ENCODE measurements at places on chromosomes 6 and 20.

DNA sequence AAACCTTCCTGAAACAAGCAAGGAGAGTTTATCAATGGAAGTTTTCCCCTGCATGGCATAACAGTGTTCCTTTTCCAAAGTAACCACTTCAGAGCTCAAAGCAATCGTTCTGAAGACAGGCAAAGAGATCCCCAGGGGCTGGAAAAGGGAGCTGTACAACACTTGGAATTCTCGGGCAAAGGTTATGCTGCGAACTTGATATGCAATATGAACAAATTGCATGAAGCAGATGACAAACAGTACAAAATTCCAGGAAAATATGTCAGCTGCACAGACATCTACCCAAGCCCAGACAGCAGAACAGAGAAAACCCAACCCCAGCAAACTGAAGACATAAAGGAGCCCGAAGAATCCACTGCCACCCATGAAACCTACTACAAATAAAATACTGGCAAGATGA is 18.4 kb downstream of the POPDC3 start:
- no peak for DNase-seq

- no peak for DNase-seq
These were observed 47.6 kb downstream of the HTR1B start for GRCh38 chr6:77415706-77416105.

DNA sequence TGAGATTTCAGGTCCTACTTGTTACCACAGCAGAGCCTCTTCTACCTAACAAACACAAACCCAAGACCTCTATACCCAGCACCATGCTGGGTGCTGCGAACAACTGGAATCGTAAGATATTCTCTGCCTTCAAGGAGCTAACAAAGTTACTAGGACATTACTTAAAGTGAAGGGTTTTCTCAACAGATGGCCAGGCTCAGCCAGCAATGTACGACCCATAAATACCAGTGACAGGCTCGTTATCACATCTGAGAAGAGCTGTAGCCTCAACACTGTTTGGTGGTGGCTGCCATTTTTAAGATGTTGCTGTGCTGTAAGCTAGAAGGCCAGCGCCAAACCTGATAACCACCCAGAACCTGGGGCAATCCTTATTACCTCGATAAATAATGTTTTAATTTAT is 406.5 kb downstream of the KIF16B start:
- DNase-seq, result no peak

DNA sequence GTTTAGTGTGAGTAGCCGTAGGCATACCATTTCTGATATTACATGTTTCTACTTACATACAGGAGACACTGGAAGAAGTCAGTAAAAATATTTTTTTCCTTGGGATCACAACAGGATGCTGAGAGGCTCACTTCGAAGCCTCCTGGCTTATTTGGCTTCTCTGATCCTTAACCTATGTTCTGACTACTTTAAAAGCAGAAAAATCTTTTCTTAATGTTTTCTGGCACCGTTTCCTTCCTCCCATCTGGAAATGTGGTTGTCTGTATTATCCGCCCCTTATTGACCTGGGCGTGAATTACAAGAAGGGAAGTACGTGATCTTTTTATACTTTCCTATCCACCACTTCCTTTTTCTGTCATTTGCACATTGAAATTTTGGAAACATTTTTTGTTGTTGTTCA is 379.6 kb downstream of the COL12A1 start:
- no peak for DNase-seq

GRCh38 chr20:42714298-42715141 is 475.2 kb downstream of the PTPRT start:
- DNase-seq, result peak; percentile 22

DNA sequence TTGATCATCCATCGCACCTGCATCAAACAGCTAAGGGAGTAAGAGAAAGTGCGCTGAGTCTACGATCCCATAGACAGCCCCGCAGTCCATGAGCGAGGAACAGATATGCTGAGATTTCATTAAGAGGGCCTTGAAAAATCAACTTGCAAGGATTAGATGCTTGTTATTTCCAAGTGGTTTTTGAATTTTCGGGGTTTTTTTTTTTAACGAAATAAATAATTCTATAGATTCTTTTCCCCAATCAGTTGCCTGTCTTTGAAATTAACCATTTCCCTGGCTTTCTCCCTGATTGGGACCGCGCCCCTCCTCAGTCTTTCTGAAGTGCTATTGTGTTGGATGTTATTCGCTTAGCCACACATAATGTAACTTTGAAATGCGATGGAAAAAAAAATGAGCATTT is 48.6 kb downstream of the GNAS-AS1 start:
- no peak for DNase-seq

GRCh38 chr20:19886661-19887288 is 128.7 kb downstream of the RIN2 start:
- DNase-seq, result peak; percentile 57

GRCh38 chr6:107398001-107398400 is 61.4 kb downstream of the PDSS2 start:
- DNase-seq, result no peak

GRCh38 chr6:125558907-125559306 is 190.5 kb upstream of the HEY2 start:
- no peak for DNase-seq
